AML-193 (cell line): ENCODE measurements at places on chromosomes 6 and 20.

DNA sequence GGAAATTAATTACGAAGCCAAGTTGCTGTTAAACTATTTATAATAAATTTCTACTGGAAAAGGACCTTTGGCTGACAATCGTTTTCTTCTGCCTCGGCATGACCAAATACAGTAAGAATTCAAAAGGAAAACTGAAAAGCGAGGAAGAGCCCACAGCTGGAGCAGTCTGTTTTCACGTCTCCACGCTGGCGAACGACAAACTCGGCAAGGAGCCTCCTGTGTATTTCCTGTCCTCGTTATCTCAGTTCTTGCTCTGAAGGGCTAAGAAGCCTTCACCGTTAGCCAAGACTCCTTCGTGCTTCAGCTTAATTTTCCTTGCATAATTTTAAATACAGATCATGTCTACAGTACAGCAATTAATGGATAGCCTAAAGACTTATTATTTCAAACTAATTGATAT lies 214.3 kb upstream of the PLCB4 start:
- no peak for DNase-seq

- no peak for DNase-seq
These were observed 93.4 kb downstream of the QKI start for GRCh38 chr6:163507965-163508364.

GRCh38 chr20:51759769-51760510 lies 8.2 kb downstream of the ATP9A start:
- no peak for DNase-seq

GRCh38 chr6:50837589-50838445 lies 19.1 kb downstream of the TFAP2B start:
- no peak for DNase-seq

DNA sequence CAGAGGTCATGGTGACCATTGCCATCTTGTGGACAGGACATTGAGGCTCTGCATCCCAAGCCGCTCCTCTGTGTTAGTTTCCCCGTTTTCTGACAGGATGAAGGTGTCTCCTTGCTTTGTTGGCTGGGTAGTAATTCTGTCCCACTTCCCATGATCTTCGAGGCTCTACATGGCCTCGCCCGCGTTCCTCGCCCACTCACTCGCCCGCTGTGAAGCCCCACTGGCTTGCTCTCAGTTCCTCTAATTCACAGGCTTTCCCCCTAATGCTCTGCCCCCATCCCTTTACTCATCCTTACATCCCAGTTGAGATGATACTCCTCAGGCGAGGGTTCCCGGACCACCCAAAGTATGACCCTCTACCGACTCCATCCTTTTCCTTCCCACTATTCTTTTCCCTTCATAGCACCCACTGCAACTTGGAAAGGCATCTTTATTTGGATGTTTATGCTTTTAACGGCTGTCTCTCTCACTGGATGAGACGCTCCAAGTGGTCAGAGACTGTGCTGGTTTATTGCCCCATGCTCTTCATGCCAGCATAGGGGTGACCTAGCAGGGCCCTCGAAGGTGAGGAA lies 511 bp upstream of the SLC35B2 start:
- no peak for DNase-seq

- DNase-seq: no peak
These were observed 114.7 kb downstream of the PSMB1 start for GRCh38 chr6:170438402-170438753.

- no peak for DNase-seq
These were observed 32.3 kb upstream of the SLC23A2 start for GRCh38 chr20:5033566-5033965.

- no peak for DNase-seq
These were observed 4.1 kb downstream of the SH3BGRL2 start for GRCh38 chr6:79635232-79635543.
